Heart right ventricle (tissue), 16 donors: ENCODE measurements at places on chromosomes 7 and 10. TPM values are rescaled to one million over a fixed set of nuclear protein-coding genes. Genes with fewer than 3 reads are reported as not detected.
A peak's percentile ranks its signal among the peaks of the same experiment; 100 is the strongest.

DNA sequence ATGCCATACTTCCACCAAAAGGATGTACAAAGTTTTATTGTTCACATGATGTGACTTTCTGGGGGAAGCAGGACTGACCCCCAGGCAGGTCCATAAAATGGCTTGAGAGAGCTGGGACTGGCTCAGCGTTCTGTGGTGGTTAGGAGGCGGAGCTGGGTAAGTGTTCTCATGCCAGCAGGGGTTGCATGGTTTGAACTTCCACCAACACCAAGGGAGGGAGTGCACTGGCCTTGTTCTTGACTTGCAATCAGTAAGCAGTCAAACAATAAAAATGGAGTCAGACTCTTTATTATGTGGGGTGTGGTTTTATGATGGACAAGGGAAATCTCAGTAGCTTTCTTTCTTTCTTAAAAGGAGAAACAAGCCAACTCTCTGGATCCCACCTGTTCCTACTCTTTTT is 95.4 kb upstream of the PRR15 start:
- no peak for DNase-seq

Gene FAM25A
- total RNA-seq = not detected

DNA sequence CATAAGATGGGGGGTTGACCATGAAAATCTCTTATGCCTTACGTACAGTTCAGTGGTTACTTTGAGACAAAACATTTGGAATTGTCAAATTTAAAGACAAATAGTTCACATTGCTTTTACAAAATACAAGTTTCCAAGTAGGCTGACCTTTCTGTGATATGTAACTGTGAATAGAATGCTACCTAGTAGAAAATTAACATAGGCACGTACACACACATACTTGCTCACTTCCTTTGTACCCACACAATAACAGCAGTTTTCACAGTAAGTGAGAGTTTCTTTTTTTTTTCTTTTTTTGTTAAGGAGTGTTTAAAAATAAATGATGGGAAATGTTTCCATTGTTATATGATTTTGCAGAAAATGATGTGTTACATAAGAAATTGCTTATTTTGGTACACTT is 53.3 kb upstream of the SP8 start:
- no peak for DNase-seq

Gene MYL10
- total RNA-seq = not detected

Gene MYO1G
- total RNA-seq = 0.30 TPM

GRCh38 chr7:11009631-11010030 is 36.0 kb downstream of the PHF14 start:
- no peak for DNase-seq

DNA sequence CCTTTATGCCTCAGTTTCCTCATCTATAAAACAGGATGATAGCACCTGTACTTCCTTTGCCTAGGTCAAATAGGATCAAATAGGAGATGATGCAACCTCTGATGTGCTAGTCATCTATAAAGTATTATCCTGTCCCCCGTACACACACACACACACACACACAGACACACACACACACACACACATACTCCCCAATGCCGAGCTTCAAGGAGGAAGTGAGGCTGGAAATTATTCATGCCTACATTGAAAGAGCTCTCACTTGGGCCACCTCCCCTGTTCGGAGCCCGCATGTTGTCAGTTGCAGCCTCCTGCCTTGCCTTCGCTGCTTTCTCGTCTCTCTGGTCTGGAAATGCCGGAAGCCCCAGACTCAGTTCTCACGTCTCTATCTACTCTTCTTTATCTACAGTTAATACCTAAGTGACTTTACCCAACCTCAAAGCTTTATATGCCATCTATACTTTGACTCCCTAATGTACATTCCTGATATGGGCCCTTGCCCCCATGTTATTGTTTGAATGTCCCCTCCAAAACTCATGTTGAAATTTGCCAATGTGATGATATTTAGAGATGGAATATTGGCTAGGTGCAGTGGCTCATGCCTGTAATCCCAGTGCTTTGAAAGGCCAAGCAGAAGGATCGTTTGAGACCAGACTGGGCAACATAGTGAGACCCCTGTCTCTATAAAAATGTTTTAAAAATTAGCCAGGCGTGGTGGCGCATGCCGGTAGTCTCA is 6.9 kb upstream of the UBE2H start:
- no peak for DNase-seq

GRCh38 chr7:65475040-65475726 is 101.5 kb downstream of the ZNF92 start:
- DNase-seq = no peak

GRCh38 chr7:51280156-51280555 is 36.5 kb downstream of the COBL start:
- DNase-seq = no peak

DNA sequence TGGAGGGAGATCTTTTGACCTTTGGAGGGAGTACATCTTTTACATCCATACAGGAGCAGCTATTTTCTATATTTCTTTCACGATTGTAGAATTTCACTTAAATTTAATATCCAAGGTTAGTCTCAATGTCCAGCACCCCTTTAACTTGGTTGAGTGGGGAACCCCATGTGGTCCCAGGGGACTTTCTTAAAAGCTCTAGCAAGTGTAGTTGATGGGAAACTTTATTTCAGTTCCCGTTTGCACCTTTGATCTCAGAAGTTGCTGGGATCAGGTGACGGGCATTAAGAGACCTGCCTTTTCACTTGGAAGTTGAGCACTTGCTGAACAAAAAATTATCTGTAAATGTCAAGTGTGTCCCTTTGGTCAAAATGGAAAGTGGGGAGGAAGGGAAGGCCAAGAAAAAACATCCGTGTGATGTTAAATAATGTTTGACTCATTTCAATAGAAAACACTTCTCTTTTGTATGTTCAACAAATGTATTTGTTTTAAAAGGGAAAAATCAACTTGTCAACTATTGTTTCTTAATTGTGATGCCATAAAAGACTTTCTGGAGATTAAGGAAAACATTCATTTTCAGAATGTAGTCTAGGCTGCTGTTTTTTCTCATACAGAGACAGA is 370.1 kb upstream of the GALNT17 start:
- DNase-seq = no peak

- no peak for DNase-seq
Measured at GRCh38 chr7:148031019-148031418, 559.5 kb upstream of the C7orf33 start.

Gene ANKRD30A
- total RNA-seq = not detected

GRCh38 chr10:22978287-22978686 is 50.4 kb downstream of the ARMC3 start:
- DNase-seq = no peak

- no peak for DNase-seq
Measured at GRCh38 chr10:11663763-11664555, 52.5 kb upstream of the USP6NL start.

GRCh38 chr7:102021841-102022618 is 204.6 kb downstream of the CUX1 start:
- no peak for DNase-seq

DNA sequence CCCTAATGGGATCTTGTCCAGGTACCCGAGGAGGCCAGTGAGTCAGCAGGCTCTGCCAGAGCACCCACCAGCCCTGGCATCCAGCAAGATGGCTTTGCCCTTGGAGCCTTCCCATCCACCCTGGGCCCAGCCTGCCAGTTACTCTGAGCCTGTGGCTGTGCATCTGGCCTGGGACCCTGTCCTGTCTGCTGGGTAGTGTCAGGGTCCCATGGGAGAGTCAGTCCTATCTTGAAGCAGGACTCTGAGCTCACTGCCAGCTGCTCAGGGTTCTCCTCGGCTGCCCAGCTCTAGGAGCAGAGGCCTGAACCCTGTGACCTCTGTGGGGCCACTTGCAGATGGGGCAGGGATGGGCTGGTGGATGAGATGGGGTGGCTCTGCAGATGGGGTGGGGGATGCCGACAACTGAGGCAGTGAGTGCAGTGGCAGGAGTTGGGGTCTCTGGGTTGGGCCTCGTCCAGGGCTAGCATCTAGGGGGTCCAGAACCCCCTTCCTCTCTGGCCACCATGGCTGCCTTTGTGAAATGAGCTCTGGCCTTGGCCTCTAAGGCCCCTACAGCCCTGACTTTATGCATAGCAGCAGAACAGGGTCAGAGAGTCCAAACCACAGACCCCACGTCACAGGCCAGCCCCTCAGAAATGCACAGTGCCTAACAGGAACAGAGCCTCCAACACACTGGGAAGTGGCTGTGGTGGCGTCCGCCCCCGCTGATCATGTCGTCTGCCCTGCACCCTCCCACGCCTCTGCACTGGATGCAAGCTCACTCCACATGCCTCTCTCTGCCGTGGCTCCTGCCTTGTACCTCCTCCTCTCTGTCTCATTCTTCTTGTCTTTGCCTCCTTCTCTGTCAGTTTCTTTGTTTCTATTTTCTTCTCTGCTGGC is 88.1 kb upstream of the RET start:
- DNase-seq = no peak

DNA sequence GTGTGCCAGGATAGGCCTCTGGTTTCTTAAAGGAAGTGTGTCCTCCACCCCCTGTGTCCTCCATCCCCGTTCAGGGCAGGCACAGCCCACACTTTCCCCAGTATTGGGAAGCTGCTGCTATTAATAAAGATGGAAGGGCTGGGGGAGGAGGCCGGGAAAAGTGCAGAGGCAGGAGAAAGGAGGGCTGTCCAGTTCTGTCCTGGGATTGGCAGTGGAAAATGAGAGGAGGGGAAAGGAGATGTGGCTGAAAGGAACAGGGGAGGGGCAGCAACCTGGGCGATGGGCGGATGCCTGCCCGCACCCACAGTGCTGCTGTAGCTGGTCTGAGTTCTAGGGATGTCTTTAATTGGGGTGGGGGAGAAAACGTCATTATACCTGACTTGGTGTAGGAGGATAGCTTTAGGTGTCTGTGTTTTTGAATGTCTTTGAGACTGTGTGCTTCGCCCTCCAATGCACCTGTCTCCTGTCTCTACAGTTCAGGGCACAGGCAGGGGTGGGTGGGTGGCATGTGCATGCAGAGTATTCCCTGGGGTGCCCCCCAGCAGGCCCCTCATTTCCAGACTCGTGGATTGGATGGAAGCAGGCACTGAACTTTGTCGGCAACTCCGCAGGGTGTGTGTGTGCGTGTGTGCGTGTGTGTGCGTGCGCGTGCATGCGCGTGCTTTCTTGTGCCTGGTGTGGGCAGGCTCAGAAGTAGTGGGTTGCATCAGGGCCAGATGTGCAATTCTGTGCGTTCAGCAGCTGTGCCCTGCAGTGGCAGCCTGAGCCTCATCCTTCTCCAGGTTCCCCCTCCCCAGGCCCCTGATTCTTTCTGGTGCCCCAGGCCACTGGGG is 2.5 kb downstream of the TRIM8 start:
- DNase-seq = peak; percentile 80

GRCh38 chr10:21334891-21335696 is 190.4 kb downstream of the SKIDA1 start:
- peak; percentile 50 for DNase-seq

- DNase-seq = no peak
Measured at GRCh38 chr10:60323162-60323561, 66.5 kb downstream of the ANK3 start.

DNA sequence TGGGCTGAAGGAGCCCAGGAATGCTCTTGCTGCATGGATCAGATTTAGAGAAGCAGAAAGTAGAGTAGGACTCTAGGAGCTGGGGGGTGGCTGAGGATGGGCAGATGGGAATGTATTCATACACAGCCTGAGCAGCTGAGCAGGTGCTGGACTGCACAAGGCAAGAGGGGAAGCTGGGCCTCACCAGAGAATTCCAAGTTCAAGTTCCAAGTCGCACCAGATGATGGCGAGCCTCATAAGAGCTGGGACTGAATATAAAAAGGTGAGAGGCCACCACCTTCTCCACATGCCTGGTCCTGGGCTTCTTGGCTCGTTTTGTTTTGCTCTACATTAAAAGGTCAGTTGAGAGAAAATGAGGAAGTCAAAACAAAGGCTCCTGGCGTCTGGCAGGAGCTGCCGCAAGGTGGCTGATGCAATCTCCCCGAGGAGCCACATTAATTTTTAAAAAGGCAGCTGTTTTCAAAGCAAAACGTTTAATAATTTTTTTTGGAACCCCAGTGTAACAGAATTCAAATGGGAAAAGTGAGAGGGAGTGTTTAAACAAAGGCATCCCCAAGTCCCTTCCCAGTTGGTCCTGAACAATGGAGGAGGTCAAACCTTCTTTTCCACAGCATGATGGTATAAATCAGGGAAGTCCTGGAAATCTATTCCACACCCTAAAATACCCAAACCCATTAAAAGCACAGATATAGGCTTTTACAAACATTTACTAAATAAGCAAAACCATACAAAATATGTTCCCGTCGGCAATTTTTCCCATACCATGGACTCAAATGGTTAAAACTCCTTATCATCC is 9.5 kb downstream of the CYREN start:
- DNase-seq = no peak

Gene DPYSL4
- total RNA-seq = 29.9 TPM
